ENCODE measurements at places on chromosomes 16 and 17. TPM values are rescaled to one million over a fixed set of nuclear protein-coding genes. Genes with fewer than 3 reads are reported as not detected.

- no peak for DNase-seq
Observed at GRCh38 chr16:11170696-11171447, 85.1 kb downstream of the SOCS1 start.

DNA sequence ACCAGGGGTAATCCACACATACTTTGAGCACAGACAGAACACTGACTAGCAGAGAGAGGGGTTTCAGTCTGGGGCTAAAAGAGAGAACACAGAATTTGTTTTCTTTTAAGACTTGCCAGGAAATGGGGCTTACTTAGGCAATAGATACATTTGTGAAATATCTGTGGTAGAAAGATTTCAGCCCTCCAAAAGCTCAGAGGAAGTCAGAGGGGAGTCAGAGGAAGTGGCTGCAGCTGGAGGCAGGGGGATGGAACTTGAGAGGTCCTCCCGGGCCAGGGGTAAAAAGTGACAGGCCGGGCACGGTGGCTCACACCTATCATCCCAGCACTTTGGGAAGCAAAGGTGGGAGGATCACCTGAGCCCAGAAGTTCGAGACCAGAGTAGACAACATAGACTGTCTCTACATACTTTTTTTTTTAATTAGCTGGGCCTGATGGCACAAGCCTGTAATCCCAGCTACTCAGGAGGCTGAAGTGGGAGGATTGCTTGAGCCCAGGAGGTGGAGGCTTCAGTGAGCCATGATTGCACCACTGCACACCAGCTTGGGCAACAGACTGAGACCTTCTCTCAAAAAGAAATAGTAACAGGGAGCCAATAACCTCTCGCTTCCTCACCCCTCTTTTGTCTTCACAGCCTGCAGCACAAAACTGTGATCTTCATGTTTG lies 49.9 kb downstream of the NLRC5 start:
- DNase-seq: no peak

DNA sequence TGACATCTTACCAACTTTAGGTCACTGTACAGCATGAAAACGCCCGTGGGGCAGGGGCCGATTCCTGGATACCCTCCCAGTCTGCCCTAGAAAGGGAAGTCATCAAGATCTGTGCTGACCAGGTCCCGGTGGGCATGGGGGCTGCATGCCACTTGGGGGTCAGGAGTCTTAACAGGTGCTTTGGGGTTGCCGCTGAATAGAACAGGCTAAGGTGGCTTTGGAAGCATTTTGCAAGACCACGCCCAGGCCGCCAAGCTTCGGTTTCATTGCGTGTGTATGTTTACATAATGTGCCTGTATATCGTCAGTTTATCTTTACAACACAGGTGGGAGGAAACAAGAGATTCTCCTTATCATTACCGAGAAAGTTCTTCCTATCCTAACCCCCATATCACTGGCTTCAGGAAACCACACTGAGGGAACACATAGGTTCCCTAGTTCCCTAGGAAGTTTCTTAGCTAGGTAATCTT lies 13.3 kb upstream of the USP36 start:
- DNase-seq: no peak

- DNase-seq: peak; percentile 81
Observed at GRCh38 chr17:81428948-81429774, 33.9 kb downstream of the BAHCC1 start.

DNA sequence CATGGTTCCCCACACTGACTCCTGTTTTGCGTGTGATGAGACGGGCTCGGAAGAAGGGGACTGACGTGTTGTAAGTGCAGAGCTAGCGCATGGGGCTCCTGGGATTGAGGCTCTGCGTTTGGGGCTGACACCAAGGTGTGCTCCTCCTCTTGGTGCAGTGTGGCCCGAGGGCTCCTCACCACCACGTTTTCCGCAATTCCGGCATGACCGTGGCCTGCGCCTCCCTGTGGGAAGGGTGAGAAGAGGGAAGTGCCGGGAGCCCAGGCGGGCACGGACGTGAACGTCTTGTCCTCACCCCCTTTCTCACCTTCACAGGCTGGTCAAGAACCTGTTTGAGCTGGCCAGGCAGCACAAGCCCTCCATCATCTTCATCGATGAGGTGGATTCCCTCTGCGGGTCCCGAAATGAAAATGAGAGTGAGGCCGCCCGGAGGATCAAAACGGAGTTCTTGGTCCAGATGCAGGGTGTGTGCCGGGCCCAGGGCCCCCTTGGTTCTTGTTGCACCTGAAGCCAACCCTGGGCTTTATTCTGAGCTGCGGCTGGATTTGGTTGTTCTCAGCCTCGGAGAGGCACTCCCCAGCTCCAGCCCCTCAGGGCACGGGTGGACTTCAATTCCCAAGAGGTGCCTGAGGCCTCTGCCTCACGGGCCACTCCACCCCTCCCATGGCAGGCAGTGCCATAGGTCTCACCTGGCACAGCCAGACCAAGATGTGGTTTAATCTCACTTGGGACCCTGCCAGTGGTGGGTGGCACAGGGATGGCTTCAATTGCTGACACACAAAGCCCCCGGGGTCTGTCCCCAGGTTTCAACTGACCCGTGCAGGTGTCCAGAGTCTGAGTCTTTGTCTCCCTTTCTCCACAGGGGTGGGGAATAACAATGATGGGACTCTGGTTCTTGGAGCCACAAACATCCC lies 8.9 kb downstream of the VPS4A start:
- DNase-seq: no peak

DNA sequence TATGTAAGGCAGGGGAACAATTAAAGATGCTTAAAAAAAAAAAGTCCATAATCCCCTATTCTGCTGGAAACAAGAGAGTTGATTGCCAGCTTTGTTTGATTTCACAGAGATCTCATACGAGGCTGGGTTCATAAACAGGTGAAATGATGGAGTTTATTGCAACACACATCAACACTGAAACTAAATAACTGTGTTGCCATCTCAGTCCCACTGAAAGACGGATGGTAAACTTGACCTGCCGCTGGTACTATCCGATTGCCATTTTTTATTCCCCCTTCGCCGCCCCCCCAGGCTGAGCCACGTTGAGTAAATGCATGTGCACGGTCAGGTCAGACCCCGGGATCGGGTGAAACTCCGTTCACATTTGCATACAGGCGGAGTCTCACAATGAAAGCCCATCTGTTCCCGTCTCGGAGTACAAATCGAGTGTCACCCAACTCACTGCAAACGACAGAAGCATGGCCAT lies 119.2 kb downstream of the SKAP1 start:
- no peak for DNase-seq

Gene RBFOX1
- 78.0 TPM for total RNA-seq

Gene MEIOB
- not detected for total RNA-seq

Gene CHST6
- total RNA-seq: 0.94 TPM

Gene UMOD
- not detected for total RNA-seq
